ENCODE measurements at places on chromosomes 5 and 9.

- DNase-seq: no peak
These were observed 2.4 kb upstream of the RXRA start for GRCh38 chr9:134323741-134324358.

DNA sequence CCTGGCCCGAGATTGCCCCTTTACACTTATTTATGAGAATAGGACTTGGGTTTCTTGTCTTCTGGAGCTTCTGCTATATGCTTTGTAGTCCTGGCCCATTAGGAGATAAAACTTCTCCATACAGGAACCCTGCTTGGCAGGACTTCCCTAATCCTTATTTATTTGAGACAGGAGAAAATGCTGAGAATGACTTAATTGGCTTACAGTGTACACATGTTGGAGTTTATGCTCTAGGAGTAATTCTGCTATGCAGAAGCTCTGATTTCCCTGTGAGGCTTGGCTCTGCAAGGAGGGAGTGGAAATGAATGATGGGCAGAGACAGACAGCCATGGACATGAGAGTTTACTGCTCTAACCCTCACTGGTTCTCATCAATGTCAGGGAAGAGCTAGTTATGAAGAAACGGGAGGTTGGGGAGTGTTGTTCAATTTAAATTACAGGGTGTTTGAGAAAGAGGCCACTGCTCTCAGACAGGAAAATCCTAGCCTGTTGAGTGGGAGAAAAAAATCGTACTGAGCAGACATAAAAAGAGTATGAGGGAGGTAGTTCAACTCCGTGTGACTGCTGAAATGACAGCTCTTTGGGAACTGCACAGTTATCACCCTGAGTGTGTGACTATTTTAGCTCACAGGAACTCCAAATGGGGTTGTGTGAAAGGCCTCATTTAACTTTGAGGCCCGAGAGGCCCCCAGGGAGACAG is 37.5 kb downstream of the ACTBL2 start:
- no peak for DNase-seq

GRCh38 chr5:72480841-72481240 is 26.4 kb downstream of the ZNF366 start:
- DNase-seq: no peak

GRCh38 chr9:125815568-125815967 is 68.4 kb downstream of the PBX3 start:
- no peak for DNase-seq

- DNase-seq: peak; percentile 26
These were observed 270.1 kb downstream of the HSPA4 start for GRCh38 chr5:133321833-133322420.

DNA sequence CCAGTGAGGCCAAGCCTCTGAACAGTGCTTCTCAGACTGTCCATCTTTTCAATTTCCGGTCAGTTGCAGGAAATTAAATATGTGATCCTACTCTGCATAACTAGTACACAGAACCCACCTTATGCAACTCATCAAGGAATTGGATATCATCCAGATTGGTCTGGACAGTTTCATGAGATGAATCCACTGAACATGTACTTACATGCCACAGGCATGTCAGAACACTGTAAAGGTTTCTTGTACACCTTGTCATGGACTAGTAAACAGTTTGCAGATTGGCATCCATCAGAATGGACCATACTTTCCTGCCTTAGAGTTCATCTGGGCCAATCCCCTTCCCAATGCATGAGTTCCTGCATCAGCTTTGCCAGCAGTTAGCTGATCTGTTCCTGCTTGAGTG is 30.4 kb downstream of the GARNL3 start:
- DNase-seq: no peak

- DNase-seq: no peak
These were observed 579.2 kb upstream of the ZNF462 start for GRCh38 chr9:106283769-106284168.

- DNase-seq: no peak
These were observed 52.6 kb downstream of the EBF1 start for GRCh38 chr5:159047086-159047485.

- DNase-seq: no peak
These were observed 96.6 kb downstream of the DPYSL3 start for GRCh38 chr5:147413266-147413665.

DNA sequence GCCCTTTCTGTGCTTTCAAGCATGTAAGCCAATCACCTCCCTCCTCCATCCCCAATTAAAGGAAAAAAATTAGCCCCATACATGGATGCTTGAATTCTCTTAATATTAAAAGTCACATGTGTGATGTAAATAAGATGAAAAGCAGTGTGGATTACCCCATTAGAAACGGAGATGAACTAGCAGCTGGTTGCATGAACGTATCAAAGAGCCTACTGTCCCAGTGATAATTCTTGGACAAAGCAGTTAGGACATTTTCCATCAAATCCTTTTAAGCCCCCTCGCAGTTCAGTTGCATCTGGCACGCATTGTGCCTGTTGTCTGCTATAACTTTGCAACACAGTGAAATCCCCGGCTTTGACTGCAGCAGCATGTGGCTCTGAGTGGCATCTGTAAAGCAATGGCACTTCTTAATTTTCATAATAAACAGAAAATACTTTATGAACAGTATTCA is 285.6 kb downstream of the FBXL7 start:
- no peak for DNase-seq

DNA sequence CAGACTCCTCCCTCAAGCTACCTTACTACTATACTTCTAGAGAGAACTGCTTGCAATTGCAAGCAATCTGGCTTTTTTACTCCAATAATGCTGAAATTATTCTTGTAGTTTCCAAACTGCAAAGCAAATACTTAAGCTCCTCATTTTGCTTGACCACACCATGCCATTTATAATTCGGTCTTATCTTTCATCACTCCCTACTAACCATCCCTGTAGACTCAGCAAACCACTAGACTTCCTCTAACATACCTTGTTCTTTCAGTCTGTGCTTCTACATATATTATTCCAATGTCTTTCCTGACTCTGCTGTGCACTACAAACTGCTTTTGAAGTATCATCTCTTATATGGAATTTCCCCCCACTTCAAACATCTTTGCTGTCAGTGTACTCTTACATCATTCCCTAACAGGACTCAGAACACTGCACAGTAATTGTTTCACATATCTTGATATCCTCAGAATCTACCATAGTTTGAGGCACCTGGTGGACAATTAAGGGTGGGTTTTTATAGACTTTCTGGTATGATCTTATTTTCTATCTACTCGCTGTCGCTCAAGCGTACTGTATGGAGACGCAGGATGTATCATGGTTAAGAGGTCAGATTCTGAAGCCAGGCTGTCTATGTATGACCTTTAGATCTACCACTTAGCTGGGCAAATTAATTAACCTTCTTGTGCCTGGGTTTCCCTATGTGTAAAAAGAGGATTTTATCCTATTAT is 2.8 kb downstream of the IL6ST start:
- no peak for DNase-seq

DNA sequence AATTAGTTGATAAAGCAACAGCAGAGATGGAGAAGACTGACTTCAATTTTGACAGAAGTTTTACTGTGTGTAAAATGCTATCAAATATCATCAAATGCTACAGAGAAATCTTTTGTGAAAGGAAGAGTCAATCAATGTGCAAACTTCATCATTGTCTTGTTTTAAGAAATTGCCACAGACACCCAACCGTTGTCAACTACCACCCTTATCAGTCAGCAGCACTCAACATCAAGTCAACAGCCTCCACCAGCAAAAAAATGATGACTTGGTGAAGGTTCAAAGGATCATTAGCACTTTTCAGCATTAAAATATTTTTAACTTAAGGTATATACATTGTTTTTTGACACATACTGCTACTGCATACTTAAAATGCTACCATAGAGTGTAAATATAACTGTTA is 888.8 kb downstream of the CDH18 start:
- DNase-seq: no peak

All from stimulated activated CD4-positive, alpha-beta T cell treated with anti-CD3 and anti-CD28 coated beads, Interleukin-1b, Interleukin-23, amount 100 ng/mL, for 24 hours (primary cell).